ENCODE measurements at places on chromosomes 16 and 17.

DNA sequence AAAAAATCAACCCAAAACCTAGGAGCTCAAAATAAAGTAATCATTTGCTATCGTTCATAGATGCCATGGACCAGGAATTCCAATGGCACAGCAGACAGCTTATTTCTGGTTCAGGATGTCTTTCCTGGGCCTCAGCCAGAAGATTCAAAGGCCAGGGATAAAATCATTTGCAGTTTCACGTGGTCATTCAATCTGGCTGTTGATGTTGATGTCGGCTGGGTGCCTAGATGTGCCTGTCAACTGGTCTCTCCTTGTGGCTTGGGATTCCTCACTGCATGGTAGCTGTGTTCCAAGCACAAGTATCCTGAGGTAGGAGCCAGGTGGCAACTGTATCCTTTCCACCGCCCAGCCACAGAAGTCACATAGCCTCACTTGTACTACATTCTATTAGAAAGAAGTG lies 10.7 kb upstream of the EPX start:
- no peak for DNase-seq

- DNase-seq, result no peak
Observed at GRCh38 chr17:78729641-78730040, 52.4 kb downstream of the CYTH1 start.

GRCh38 chr17:27654136-27654535 lies 23.1 kb downstream of the LGALS9 start:
- DNase-seq, result no peak

GRCh38 chr16:26012376-26012775 lies 320.6 kb downstream of the HS3ST4 start:
- no peak for DNase-seq

DNA sequence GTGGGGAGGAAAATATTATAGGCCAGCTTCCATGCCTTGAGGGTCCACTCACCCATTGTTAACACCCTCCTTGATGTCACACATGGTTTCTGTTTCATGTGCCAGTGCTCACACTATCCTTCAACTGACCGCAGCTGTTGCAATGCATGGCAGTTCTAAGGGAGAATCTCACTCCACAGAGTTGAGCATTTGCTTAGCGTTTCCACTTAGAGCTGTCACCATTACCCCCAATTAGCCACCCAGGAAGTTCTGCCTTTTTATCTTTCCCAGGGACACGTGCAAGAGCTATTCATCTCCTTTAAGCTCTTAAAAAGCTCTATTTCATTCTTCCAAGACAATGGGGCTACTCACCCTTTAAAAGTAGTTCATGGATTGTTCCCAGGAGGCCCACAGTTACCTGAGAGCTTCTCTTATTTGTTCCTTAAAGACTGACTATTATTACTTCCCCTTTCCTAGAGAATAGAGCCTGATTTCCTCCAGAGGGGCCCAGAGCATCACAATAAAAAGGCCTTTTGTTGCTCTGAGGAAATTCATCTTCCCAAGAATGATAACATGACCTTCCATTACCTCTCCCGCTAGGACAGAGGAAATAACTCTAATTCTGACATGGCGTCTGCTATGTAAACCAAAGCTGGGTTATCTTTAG lies 126.8 kb downstream of the CACNG3 start:
- DNase-seq, result no peak

- no peak for DNase-seq
Observed at GRCh38 chr17:4769628-4770027, 2.1 kb upstream of the TM4SF5 start.

DNA sequence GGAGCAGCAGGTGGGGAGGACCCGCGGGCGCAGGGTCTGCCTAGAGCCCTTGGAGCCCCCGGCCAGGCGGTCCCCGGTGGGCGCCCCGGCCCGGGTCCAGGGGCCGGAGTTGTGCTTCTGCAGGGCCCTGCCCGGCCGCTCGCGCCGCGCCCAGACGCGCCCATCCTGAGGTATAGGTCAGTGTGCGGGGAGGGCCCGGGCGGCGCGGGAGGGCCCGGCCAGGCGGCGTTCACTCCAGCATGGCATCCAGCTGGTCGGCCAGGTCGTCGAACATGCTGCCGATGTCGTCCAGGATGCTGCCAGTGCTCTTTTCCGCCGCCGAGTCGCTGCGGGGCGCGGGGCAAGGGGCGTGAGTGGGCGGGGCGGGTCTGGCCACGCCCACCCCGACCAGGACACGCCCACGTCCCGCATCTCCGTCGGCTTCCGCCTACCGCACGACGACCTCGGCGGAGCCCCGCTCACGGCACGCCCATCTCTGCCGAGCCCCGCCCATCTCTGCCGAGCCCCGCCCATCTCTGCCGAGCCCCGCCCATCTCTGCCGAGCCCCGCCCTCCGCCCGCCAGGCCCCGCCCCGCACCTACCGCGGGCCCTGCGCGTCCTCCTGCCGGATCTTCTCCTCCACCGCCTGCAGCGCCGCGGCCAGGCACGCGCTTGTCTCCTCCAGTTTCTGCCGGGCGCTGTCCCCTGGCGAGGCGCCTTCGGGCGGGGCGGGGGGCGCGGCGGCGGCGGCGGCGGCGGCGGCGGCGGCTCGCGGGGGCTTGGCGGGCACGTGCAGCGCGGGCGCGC lies 17.9 kb downstream of the CASKIN1 start:
- DNase-seq, result no peak

DNA sequence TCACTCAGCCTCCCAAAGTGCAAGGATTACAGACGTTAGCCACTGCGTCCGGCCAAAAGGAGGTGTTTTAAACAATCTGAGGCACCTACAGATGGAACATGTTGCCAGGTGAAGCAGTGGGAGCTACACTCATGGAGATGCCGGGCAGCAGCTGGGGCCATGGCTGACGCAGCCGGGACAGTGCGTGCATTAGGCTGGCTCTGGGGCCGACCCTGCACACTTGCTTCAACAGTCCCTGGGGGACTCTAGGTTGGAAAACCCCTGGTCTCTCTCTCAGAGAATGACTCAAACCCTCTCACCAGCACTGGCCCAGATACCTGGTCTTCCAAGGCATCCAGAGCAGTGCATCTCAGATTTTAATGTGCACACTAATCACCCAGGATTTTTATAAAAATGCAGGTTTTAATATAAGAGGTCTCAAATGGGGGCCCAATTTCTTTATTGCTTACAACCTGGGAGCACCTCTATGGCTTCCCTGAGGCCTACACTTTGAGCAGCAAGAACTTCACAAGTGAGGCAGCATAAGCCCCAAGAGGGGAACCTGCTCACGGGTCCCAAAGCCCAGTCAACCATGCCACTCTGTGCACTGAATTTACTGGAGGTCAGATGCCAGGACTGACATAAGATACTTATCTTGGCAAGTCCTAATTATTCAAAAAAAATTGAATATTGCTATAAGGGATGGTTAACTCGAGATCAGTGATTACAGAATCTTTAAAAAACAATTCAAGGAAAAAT lies 70.8 kb upstream of the TRAP1 start:
- no peak for DNase-seq

DNA sequence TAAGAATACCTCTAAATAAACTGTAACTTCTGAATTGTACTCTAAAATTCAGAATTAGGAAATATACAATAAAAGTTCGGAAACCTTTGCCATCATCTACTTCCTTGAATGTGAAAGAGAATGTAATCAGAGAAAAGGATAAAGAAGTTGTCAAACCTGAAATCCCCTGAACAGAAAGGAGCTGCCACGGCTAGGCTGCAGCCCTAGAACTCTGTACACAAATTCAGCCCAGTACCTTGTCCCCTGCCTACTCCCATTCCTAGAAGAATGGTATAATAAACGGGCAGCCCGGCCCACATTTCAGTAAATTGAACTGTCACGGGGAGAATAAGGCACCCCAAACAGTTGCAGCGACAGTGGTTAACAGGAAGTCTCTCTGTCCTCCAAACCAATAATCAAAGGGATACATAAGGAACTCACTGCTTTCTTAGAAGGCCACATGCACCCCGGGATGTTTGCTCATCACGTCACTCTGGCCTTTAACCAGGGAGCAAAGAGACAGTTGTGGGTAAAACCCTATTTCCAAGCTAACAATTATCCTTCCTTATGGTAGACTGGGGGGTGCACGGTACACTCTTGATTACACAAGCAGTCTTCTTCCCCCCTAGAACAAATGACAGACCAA lies 24.3 kb upstream of the RFFL start:
- DNase-seq, result no peak

GRCh38 chr16:24980077-24980793 lies 34.9 kb downstream of the ARHGAP17 start:
- no peak for DNase-seq

DNA sequence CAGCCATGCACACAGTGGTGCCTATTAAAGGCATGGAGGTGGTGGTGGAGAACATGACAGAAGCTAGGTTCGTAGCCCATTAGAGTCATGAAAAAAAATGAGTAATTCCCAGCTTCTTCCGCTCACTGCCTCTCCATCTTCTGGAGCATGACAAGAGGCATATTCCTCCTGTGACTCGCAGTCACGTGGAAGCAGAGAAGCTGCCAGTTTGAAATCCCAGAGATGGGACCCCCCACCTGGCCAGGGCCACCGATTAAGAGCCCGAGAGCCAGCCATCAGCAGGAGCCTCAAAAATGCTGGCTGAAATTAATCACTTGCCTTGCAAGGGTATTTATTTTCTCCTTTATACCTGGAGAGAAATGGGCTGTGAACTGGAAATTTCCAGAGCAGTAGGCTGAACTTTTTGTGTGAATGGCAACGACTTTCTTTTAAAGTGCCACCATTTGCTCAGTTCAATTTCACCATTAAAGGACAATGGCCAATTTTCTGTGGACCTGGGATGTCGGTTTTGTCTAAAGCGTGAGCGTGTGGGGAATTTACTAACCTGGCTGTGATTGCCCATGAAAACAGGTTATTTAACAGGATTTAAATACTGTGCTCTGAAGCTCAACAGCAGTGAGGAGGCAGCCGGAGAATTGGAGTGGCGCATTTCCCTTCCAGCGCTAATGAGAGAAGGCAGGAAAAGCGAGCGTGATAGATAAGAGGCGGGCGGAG lies 189.7 kb upstream of the SDK2 start:
- DNase-seq, result no peak

Measured in NCI-H2081 treated with DMSO at 0.1 percent for 48 hours (cell line).